IPS-NIHi11 (cell line): ENCODE measurements at places on chromosomes 4 and X.

- no peak for DNase-seq
Observed at GRCh38 chr4:5773271-5773555, 62.2 kb downstream of the EVC start.

DNA sequence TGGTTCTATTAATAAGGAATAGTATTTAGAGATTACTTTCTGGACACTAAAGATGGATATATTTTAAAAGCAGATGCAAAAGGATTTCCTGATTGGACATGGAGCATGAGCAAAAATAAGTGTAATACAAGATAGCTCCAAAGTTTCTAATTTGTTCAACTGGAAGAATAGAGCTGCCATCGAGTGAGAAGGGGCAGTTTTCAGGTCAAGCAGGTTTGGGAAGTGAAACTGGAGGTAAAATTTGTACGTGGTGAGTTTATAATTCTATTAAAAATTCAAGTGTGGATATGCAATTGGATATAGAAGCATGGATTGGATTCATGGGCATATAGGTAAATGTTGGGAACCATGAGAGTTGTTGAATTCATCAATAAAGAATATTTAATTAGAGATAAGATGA is 31.8 kb downstream of the PRDM8 start:
- no peak for DNase-seq

- no peak for DNase-seq
Observed at GRCh38 chr4:76811604-76812412, 86.1 kb downstream of the SOWAHB start.

GRCh38 chr4:15695240-15695699 is 7.6 kb upstream of the BST1 start:
- DNase-seq, result peak; percentile 23

DNA sequence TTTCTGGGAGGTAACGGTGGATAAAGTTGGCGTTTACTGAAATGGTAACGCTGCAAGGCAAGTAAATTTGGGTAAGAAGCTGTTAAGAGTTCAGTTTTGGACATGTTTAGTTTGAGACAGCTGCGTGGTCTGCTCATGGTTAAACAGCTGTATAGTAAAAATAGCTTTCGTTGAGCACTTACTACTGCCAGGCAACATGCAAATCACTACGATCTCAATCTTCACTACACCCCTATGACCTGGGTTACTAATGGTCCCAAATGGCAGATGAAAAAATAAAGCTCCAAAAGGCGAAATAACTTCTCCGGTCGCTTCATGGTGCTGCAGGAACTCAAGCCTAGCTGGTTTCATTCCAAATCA is 22.2 kb downstream of the FABP2 start:
- no peak for DNase-seq
